ENCODE measurements at places on chromosomes 4 and X. TPM values are rescaled to one million over a fixed set of nuclear protein-coding genes. Genes with fewer than 3 reads are reported as not detected.

GRCh38 chr4:139875411-139875825 lies 209.8 kb downstream of the MGST2 start:
- DNase-seq = no peak

GRCh38 chr4:83110223-83110945 lies 4.1 kb downstream of the PLAC8 start:
- DNase-seq = peak; percentile 94

DNA sequence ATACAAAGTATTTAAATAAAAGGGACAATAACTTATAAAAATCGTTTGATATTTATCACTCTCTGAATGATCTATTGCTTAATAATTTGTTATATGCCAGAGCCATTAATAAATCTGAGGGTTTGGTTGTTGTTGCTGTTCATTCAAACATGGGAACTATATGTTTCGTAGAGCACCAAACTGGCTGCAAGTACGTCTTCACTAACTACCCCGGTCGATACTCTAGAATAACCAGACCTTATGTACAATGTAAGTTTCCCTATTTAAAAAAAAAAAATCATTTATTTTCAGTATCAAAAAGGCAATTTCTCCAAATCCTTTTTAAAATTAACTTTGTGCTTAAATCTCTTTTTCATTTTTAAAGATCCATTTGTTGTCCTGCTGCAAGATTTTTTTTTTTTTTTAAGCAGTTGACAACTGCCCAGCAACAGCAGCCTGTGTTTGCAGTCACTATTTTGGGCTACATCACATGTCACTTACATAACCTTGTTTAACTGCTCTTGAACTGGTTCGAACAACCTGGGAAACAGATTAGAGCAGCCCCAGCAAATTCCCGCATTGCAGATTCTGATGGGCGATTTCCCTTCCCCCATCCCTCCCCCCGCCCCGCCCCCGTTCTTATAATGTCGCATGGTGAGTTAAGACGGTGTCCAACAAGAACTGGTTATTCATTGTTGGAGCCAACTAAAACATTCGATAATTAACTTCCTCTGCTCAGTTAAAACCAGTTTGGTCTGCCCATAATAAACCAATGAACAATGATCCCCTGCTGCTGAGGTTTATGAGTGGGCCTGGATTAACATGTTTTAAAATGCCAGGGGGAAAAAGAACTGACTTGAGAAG lies 238.9 kb downstream of the NR3C2 start:
- no peak for DNase-seq

- no peak for DNase-seq
These were observed 66.4 kb downstream of the LRBA start for GRCh38 chr4:150948710-150949109.

GRCh38 chr4:172411149-172411548 lies 597.9 kb downstream of the GALNTL6 start:
- no peak for DNase-seq

DNA sequence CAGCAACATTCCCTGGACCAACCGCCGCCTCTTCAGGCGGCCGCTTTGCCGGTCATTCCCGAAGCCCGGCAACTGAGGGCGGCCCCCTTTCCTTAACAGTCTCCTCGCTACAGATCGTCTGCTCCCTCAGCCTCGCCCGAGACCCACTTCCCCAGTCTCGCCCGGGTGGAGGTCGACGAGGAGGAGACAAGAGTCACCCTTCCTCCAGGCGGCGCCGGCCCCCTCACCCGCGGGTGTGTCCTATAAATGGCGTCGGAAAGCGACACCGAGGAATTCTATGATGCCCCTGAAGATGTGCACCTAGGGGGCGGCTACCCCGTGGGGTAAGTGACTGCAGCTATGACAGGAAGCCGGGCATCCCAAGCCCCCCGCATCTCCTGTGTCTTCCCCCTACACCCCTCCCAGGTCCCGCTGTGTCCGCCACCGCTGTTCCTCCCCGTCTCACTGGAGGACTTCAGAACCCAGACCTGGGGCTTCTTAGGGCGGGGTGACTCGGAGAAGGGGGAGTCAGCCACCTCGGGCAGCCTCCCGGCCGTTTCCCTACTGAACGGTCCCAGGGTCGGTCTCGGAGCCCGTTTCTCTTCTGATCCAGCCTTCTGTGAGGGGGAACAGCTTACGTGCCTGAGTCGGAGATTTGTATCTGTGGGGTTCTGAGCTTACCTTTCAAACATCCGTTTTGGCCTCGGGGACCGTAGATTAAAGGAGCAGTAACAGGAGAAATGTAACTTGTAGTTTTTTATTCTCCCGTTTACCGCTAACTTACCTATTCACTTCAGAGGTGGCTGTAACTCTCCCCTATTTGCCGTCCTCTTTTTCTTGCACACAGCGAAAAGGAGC lies 570 bp downstream of the WDR44 start:
- peak; percentile 53 for DNase-seq

DNA sequence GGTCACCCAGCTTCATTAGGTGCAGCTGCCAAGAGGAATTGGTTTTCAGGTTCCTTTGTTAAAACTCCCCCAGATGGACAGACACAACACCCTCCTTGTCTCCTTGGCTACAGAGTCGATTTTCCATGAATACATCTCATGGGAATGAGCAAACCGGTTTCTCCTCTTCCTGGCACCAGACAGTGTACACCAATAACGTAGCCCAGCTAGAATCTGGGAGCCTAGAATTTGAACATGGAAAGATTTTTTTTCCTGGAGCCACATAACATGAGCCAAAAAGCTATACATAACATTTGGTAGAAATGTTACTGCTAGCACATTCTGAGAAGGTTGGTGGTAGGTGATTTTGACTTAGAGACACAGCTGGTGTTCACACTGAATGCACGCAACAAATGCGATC lies 62.9 kb upstream of the SLC34A2 start:
- DNase-seq = no peak

DNA sequence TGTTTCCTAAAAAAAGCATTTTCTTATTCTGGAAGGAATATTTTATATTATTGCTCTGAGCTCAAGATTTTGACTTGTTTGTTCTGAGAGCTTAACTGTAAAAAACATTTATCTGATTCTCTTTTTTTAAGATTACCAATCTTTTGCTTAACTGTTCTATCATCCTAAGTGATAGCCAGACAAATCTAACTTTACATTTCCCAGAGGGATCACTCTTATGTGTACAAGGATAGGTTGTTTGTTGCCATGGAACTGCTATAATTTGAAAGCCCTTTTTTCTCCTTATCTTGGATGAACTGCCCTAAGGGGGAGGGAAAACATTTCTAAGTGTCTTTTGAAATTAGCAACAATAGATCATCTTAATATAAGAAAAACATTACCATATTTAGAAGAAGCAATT lies 494.7 kb downstream of the TRAM1L1 start:
- DNase-seq = no peak

DNA sequence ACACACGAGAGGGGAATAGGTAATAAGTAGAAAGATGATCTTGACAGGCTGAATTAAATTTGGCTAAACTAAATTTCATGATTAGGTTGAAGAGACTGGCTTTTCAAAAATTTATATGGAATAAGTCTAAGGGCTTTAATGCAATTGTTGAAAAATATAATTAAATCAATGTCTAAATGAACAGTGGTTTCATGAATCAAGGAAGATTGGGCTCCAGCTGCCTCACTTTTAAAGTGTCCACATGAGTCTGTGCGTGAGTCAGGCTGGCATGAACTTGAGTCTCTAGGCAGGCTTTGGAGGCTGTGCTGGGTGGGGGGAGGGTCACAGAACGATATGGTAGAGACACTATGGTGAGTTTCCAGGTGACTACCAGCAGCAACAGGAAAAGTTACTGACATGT lies 111.9 kb downstream of the SORBS2 start:
- no peak for DNase-seq

GRCh38 chr4:156690572-156690971 lies 281.0 kb downstream of the PDGFC start:
- no peak for DNase-seq

DNA sequence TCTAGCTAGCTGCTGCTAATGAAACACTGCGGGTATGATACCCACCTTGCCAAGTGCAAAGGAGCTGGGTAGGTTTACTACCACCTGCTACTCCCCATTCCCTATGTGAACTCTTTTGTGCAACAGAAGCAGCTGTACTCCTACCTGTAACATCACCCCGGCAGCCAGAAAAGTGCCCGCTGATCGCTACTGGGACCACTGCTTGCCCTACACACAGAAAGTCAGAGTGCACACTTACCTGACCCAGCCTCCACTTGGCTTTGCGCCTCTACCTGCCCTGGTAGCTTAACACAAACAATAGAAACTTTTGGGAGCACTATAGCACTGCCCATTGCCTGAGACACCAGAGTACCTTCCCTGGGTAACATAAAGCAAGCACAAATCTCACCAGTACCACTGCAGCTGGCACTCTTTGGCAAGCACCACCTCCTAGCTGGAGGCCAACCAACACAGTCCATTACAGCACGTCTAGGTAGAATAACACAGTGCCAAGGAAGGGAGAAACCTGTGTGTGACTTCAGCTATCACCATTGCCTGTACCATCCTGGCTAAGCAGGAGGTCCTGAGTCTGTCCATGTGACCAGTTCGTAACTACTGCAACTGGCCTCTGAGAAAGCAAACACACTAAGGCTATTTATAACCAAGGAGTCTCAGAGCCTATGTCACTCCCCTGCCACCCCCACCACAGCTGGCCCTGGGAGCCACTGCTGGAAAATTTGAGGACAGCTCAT lies 80.1 kb downstream of the CENPC start:
- DNase-seq = no peak

LRRC66 gene
- not detected for polyA plus RNA-seq

DKK2 gene
- polyA plus RNA-seq = not detected

SLITRK2 gene
- polyA plus RNA-seq = not detected
